ENCODE measurements at places on chromosomes 5 and 9. TPM values are rescaled to one million over a fixed set of nuclear protein-coding genes. Genes with fewer than 3 reads are reported as not detected.

GRCh38 chr5:149719666-149720065 is 10.4 kb upstream of the PPARGC1B start:
- no peak for DNase-seq

- DNase-seq: peak; percentile 98
These were observed 211.5 kb downstream of the SEC61B start for GRCh38 chr9:99433555-99433954.

- DNase-seq: no peak
These were observed 778.9 kb upstream of the ZNF608 start for GRCh38 chr5:125525356-125525755.

DNA sequence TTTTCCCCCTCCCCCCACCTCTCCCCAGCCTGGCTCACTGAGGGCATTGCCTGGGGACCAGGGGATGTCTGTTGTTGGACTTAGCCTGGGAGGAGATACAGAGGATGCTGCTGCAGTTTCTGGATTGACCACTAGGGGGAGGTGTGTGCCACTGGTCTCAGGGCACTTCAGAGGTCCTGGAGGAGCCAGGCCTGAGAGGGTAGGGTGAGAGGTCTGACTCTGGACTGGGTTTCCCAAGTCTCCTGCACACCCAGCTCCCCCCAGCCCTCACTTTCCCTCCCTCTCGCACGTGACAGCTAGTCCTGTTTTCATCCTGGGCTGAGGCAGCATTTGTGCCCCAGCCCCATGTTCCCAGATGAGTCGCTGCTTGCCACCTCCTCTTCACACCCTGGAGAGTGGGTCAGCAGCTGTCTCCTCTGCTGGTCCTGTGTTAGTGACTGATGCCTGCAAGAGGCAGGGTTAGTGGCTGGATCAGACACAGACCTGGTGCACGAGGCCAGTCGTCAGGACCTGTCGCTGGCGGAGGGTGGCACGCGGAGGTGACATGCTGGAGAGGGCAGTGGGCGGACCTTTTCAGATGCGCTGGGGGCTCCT is 4.4 kb downstream of the IL3 start:
- DNase-seq: peak; percentile 68

Gene NUDT12
- total RNA-seq: 12.0 TPM

DNA sequence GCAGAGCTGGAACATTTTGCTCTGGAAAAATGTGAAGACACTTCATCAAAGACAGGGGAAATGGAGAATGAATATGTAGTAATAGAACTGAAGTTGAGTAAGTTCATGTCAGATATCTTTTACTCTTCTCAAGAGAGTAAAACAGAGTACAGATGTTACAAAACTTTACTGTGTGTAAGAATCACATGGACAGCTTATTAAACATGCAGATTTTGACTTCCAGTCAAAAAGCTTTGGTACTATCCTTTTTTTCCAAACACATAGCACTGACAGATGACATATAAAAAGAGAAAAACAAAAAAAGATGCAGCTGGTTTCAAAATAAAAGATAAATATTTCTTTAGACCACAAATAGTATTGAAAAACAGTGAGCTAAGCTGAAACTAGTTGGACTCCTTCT is 115.4 kb downstream of the FBN2 start:
- no peak for DNase-seq

Measured in RPMI7951 (cell line).